ENCODE measurements at places on chromosomes 6 and 20.

- H3K4me1 ChIP-seq = peaks cover 20% of the 10 kb centered on the region
- H3K4me3 ChIP-seq = peak overlapping the region; percentile 82
- H3K27me3 ChIP-seq = peaks cover 21% of the 10 kb centered on the region
- no peaks in the 10 kb centered on the region for H3K36me3 ChIP-seq
- peak; percentile 74 for DNase-seq
Measured at GRCh38 chr6:157273756-157274470, 49.4 kb downstream of the TMEM242 start.

- no peaks in the 10 kb centered on the region for H3K27me3 ChIP-seq
- H3K27ac ChIP-seq = peak overlapping the region; percentile 29
- no peak overlapping the region for H3K4me3 ChIP-seq
- no peak for DNase-seq
Measured at GRCh38 chr6:53326372-53327016, 22.3 kb downstream of the ELOVL5 start.

DNA sequence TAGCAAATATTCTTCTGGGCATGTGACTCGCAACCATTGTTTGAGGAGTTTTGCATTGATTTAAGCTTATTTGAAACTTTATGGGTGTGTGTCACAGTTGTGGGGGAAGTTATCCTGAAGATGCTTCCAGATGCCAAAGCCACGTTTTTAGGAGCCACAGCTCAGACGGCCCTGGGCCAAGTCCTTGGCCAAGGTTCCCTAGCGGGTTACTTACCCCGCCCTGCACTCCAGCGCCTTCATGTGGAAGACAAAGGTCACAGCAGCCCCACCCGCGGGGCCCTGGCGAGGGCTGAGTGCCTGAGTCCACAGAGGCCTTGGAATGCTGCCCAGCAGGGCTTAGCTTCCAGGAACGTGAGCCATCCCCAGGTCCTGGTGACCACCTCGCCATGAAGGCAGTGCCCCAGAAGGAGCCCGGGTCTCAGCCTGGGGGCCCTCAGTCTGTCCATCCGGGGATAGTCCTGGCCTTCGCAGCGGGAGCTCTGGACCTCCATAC lies 308.3 kb downstream of the CDH4 start:
- H3K27me3 ChIP-seq = no peaks in the 10 kb centered on the region
- H3K4me1 ChIP-seq = no peaks in the 10 kb centered on the region
- H3K36me3 ChIP-seq = no peaks in the 10 kb centered on the region
- DNase-seq = no peak
- H3K27ac ChIP-seq = no peak overlapping the region

- no peaks in the 10 kb centered on the region for H3K27me3 ChIP-seq
- H3K27ac ChIP-seq = no peak overlapping the region
- H3K36me3 ChIP-seq = no peaks in the 10 kb centered on the region
Measured at GRCh38 chr20:54980103-54980960, 504.9 kb downstream of the DOK5 start.

GRCh38 chr20:59253779-59254319 lies 46.6 kb upstream of the EDN3 start:
- DNase-seq = peak; percentile 10
- peaks cover 19% of the 10 kb centered on the region for H3K4me1 ChIP-seq
- no peak overlapping the region for H3K4me3 ChIP-seq
- H3K36me3 ChIP-seq = no peaks in the 10 kb centered on the region
- no peak overlapping the region for H3K27ac ChIP-seq
- H3K27me3 ChIP-seq = peaks cover 47% of the 10 kb centered on the region

DNA sequence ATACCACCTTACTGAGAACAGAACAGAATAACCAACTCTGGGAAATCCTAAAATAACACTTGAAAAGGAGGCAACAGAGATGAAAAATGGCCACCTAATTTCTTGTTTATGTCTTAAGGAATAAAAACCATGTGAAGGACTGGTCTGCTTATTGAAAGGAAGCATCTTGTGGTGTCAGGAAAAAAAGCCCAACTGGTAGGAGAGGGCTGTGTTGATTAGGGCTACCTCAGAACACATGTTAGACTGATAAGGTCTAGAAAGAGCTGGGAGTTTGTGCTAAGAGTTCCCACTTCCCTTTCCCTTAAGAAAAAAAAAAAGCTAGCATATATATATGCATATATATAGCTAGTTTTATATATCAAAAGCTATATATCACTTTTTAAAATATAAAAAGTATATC lies 425.3 kb upstream of the BTBD3 start:
- no peaks in the 10 kb centered on the region for H3K4me1 ChIP-seq
- no peak overlapping the region for H3K27ac ChIP-seq
- no peaks in the 10 kb centered on the region for H3K36me3 ChIP-seq
- no peak overlapping the region for H3K4me3 ChIP-seq

DNA sequence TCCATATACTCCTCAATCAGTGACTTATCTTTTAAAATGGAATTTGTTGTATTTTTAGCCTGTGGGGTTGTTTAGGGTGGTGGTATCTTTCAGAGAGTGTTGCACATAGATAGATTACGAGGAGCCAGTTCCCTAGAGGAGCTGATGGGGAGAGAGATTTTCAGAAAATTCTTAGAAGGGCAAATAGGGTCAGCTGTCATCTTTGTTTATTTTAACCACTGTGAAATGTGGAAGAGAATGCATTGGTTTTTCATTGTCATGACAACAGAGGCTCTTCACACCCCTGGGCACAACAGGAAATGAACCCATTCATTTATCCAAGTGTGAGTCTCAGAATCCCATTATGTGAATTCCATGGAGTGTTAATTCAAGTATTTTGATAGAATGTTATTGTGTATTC lies 188.4 kb downstream of the JARID2 start:
- H3K27me3 ChIP-seq = no peaks in the 10 kb centered on the region
- H3K4me1 ChIP-seq = peaks cover 22% of the 10 kb centered on the region
- no peak overlapping the region for H3K4me3 ChIP-seq
- no peak for DNase-seq
- no peak overlapping the region for H3K27ac ChIP-seq

DNA sequence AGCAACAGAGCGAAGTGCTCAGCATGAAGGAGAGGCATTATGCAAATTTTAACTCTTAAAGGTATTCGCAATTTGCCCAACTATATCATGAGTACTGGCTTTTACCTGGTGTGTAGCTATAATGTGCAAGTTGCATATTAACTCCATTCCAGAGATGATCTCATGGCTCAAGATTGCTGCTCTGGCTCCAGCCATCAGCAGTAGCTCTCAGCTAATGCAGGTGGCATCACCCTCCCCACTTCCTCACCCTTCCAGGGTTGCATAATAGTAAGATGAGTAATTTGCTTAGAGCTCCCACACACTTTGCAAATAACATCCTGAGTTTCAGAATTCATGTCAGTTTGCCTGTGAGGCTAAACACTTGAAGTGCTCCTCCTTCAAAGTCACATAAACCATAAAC lies 15.9 kb upstream of the PCSK2 start:
- no peak for DNase-seq
- H3K27ac ChIP-seq = no peak overlapping the region
- H3K4me1 ChIP-seq = no peaks in the 10 kb centered on the region
- no peak overlapping the region for H3K4me3 ChIP-seq
- no peaks in the 10 kb centered on the region for H3K36me3 ChIP-seq

- H3K4me1 ChIP-seq = no peaks in the 10 kb centered on the region
- no peaks in the 10 kb centered on the region for H3K27me3 ChIP-seq
- H3K36me3 ChIP-seq = no peaks in the 10 kb centered on the region
- no peak for DNase-seq
- no peak overlapping the region for H3K4me3 ChIP-seq
- no peak overlapping the region for H3K27ac ChIP-seq
Measured at GRCh38 chr6:49551866-49552129, 1.3 kb downstream of the C6orf141 start.

GRCh38 chr6:37862992-37863391 lies 43.5 kb downstream of the ZFAND3 start:
- H3K27ac ChIP-seq = no peak overlapping the region
- H3K27me3 ChIP-seq = no peaks in the 10 kb centered on the region
- H3K4me1 ChIP-seq = no peaks in the 10 kb centered on the region
- no peaks in the 10 kb centered on the region for H3K36me3 ChIP-seq
- H3K4me3 ChIP-seq = no peak overlapping the region
- no peak for DNase-seq

- H3K27ac ChIP-seq = no peak overlapping the region
- DNase-seq = no peak
Measured at GRCh38 chr6:13872681-13873080, 52.1 kb upstream of the RNF182 start.

DNA sequence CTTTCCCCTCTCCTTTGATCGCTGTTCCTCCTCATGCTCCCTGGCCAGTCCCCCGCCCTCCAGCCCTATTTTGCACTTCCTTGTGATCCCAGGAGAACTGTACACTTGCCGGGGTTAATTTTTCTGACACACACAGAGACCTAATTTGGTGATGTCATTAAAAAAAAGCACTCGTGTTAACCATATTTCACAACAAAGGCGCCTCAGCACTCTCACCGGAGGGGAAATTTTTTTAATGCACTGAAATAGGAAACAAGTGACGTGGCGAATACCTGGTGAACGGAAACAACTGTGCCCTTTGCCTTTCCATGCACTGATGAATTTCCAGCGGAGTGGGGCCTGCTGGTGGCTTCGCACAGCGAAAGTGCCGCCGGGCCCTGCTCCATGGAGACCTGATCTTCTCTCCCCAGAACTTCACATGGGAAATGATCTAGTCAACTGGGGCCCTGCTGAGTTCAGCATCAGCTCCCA lies 53.9 kb upstream of the TAGAP start:
- H3K4me3 ChIP-seq = no peak overlapping the region
- no peaks in the 10 kb centered on the region for H3K27me3 ChIP-seq
- no peak overlapping the region for H3K27ac ChIP-seq
- DNase-seq = no peak

- no peak overlapping the region for H3K27ac ChIP-seq
- H3K4me3 ChIP-seq = no peak overlapping the region
- no peaks in the 10 kb centered on the region for H3K36me3 ChIP-seq
- DNase-seq = no peak
Measured at GRCh38 chr6:25449774-25450173, 170.6 kb downstream of the CARMIL1 start.

DNA sequence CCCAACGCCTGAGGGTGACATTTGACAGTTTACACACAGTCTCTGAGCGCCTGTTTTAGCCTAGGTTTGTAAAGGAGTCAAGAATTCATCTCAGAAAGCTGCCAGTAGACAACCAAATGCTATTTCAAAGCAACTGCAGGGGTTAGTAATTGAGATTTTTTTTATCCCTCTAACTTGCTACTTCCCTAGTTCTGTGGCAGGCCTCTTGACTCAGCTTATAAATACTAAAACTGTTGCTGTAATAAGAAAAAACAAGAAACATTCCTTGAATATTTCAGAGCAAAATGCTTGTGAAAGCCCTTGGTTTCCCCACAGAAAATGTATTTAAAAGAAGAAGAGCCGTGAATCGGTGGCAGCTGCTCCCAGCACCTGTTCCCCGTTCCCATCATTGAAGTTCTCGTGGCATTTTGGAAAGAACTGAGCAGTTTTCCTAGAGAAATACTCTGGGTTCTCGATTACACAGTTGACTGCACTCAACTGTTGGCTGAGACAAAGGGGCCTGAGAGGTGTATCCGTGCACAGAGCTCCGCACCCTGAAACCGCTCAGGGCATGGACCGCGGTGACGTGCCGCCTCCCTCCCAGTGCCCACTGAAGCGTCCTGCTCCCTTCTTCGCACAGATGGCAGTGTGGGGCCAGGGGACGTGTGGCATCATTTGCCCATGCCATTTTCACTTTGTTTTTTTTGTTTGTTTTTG lies 20.9 kb downstream of the DLL1 start:
- no peak overlapping the region for H3K27ac ChIP-seq
- no peak for DNase-seq
- H3K4me1 ChIP-seq = peaks cover 22% of the 10 kb centered on the region
- no peak overlapping the region for H3K4me3 ChIP-seq

DNA sequence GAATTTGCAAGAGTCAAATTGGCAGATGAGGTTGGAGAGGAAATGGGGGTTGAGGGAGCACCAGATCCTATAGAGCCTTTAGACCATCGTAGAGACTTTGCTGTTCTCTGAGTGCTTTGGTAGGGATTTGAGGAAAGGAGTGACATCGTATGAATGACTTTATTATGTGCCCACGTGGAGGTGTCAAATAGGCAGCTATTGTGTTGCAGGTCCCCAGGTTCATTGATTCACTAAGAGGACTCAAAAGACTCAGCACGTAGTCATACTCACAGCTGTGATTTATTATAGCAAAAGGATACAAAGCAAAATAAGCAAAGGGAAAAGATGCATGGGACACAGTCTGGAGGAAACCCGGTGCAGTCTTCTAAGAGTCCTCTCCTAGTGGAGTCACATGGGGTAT lies 2.2 kb downstream of the MTRES1 start:
- peaks cover 31% of the 10 kb centered on the region for H3K4me1 ChIP-seq
- H3K27me3 ChIP-seq = no peaks in the 10 kb centered on the region
- H3K4me3 ChIP-seq = 0 out of 2 replicates have a peak overlapping the region, but pooled peaks have one; percentile 15
- H3K36me3 ChIP-seq = peaks cover 34% of the 10 kb centered on the region
- H3K27ac ChIP-seq = no peak overlapping the region

DNA sequence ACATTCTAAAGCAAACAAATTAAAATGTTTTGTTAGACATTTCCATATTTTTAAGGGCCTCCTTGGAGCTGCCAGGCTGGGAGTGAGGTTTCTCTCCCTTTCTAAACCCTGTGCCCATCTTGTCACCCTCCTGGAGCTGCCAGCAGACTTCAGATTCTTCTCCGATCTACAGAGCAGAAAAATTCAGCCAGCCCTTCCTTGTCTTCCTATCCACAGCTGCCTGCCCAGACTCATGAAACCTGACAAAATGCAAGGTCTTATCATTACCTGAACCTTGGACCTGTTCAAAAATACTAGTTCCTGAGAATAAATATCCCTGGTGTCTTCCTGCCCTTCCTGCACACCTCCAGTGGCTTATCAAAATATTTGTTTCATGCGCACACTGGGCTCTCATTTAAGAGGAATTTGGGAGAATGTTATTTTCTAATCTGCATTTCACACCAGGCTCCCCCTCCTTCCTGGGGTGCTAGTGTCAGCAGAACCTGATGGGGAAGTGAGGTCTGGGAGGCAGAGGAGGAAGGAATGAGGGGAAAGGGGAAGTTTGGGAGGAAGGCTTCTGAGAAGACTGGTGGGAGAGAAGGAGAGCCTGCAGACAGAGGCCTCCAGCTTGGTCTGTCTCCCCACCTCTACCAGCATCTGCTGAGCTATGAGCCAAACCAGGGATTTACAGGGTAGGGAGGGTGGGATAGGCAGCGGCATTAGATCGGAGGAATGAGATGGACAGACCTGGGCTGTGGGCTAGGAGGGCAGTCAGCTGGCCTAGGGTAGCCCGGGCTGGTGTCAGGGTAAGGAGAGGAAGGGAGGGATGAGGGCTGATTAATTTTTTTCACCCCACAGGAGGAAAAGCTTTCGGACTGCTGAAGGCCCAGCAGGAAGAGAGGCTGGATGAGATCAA lies at the start of gene AIF1:
TSS of gene AIF1 (plus strand) at position 551 of the 895 bp plus-strand sequence. CDS start at position 647, 96 bp downstream.
- DNase-seq = no peak
- peaks cover 40% of the 10 kb centered on the region for H3K4me1 ChIP-seq
- peak within 1 kb of the TSS; percentile 95 for H3K27ac ChIP-seq
- peak within 1 kb of the TSS; percentile 64 for H3K4me3 ChIP-seq
